ENCODE measurements at places on chromosomes 13 and 19.

- DNase-seq = no peak
These were observed 30.6 kb upstream of the SLC7A10 start for GRCh38 chr19:33256261-33256660.

DNA sequence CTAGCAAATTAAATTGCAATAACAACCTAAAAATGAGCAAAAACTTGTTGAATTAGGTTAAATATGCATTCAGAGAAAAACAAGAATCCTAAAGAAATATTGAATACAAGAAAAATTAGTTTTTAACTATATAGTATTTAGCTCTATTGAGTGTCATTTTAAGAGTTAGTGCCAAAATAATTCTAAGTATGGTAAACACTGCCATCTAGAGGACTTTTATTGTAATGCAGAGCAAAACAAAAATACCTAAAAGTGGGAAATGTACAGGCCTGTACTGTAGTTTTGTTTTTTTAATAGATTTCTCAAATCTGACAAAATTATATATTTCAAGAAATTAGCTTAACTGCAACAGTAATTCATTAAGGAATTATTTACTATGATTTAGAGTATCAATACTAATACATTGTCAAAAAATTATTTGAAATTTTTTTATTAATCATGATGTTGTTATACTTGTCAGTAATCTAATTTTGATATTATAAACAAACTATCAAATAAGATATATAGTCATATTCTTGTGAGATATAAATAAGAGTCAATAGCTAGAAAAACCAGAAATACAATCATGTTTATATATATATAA, 8.2 kb upstream of the PCDH9 start:
- no peak for DNase-seq

GRCh38 chr19:22286151-22286810, at the start of gene ZNF729:
Gene ZNF729 (plus strand): TSS chr19:22286441. CDS start chr19:22286526, 85 bp downstream.
- no peak for DNase-seq

GRCh38 chr13:62292714-62293480, 877.2 kb upstream of the PCDH20 start:
- DNase-seq = no peak

DNA sequence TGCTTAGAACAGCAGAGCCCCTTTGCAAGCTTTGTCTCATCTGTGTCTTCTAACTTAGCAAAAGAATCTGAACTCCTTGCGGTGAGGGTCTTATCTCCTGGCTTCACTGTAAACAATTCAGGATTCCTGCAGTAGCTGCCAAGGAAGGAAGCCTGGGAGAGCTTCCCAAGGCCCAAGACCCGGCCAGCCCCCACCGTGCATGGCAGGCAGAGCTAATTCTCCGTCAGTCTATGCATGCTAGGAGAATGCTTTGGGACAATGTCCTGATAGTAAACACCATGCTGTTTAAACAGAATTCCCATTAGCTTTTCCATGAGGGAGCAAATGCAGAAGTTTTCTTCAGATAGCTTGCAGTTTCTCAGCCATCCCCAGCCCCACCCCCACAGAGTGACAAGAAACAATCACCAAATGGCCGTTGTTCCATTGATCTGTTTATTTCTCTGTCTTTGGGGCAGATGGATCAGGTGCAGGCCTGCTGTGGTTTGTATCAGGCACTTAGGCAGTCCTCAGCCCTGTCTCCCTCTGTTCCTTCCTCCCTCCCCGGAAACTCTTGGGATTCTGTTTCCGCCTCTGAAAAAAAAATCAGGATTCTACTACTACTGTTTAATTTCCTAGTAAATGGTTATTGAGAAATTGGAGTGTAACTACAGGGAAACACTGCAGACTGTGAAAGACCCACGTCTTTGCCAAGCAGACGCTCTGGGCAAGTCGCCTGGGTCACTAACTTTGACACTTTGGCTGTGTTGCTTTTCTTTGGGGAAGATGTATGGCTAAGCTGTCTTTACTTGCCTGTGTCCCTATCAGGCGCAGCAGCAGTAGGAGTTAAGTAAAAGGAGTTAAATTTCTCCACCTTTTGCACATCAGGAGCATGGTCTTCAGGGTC, 40.7 kb upstream of the SPATA13 start:
- no peak for DNase-seq

GRCh38 chr19:12244370-12244769, 50.3 kb downstream of the ZNF44 start:
- DNase-seq = no peak

DNA sequence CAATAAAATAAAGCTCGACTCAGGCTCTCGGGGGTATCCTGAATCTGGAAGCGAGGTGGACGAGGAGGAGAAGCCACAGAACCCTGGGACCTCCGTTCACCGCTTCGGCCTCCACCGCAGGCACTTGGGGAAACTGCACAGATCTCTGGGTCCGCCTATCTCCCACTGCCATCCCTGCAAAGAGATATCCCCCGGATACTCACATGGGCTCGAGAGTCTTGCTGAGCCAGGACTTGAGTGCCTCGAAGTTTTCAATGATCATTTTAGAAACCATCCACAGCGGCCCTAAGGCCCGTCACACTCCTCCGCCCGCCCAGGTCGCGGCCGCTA, 589 bp downstream of the RBM26 start:
- no peak for DNase-seq

DNA sequence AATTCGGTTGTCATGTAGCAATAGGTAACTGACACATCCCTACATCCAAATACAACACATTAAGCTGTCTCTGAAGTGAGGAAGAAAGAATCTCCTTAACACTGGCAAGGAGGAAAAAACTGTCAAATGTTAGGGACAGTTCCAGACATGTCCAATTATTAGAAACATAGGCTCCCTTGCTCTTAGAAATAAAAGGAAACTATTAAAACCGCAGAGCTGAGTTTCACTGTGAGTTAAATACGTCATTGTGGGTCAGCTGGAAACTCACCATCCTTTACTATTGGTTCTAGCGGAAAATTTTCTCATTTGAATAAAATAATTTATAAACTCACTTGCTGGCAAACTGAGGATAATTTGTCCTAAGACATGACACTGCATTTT, 40.7 kb downstream of the STARD13 start:
- no peak for DNase-seq

All from upper lobe of left lung (tissue), 6 donors.